ENCODE measurements at places on chromosomes 7 and 10.

- no peak for DNase-seq
Observed at GRCh38 chr7:6589151-6589828, 531 bp upstream of the INTS15 start.

GRCh38 chr10:4391683-4392082, 434.3 kb upstream of the AKR1E2 start:
- DNase-seq: no peak

DNA sequence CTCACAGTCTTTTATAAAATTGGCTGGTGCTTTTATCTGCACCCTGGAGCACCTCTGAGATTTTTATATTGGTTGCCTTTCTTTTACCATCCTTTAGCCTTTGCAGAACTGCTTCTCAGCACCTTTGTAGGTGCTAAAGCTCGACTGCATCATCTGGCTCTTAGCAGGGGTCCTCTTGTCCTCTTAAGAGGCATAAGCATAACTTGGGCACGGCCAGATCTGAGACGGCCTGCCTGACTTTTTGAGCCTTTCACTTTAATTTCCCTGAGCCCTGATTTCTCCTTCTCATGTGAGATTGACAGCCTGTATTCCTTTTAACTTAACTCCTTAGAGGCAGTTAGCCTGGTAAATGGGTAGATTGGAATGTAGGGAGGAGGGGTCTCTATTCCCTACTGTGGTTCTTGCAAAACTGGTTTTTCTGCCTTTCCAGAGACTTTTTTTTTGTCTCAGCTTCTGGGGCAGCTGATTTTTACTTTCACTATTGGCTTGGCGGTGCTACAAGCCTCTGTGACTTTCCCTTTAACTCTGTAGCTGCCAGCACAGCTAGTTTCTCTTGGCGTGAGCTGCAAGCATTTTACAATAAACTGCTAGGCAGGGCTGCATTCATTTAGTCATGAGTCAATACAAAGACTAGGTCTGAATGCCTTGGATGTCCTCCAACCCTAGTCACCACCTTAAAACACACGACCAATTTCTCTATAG, 24.0 kb downstream of the ZPBP start:
- no peak for DNase-seq

DNA sequence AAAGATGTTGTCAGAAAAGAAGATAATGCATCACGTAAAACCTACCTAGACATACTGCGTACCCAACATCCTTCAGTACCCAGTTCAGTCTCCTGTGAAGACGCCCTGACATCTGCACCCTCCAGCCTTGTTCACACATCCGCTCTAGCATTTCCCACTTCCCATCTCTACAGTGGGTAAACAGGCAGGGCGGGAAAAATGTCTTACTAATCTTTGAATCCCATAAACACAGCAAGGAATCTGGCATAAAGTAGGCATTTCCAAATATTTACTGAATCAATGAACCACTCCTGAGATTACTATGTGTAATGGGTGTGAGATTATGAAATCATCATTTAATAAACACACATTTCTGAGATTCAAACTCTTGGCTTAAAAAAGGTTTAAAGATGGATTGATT, 132.8 kb downstream of the GLI3 start:
- no peak for DNase-seq

- no peak for DNase-seq
Observed at GRCh38 chr7:144063710-144064109, 5.9 kb upstream of the OR2A25 start.

- DNase-seq: no peak
Observed at GRCh38 chr10:92644921-92645320, 44.8 kb upstream of the HHEX start.

DNA sequence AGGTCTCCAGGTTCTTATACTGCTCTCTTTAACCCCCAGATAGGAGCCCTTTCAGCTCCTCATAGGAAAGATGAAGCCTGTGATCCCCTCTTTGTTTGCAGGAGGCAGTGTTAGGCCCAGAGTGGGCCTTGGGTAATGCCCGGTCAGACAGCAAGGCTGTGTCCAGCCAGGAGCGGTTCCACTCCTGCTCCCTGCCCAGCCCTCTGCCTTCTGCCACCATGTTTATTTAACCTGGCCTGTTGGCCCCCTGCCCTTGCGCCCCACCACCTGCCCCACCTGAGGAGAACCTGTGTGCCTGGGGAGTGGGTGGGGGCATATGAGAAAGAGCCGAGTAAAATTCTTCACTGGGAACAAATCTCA, 24.3 kb downstream of the CDH23 start:
- DNase-seq: no peak

GRCh38 chr7:146539836-146540235, 423.2 kb downstream of the CNTNAP2 start:
- no peak for DNase-seq

GRCh38 chr7:138500892-138501291, 40.8 kb downstream of the TRIM24 start:
- no peak for DNase-seq

- no peak for DNase-seq
Observed at GRCh38 chr7:127632276-127632910, 14.5 kb upstream of the PAX4 start.

- DNase-seq: no peak
Observed at GRCh38 chr7:16929146-16929762, 47.5 kb upstream of the AGR3 start.

- no peak for DNase-seq
Observed at GRCh38 chr7:50766106-50766848, 16.4 kb downstream of the GRB10 start.

- DNase-seq: no peak
Observed at GRCh38 chr10:92382631-92383030, 91.7 kb downstream of the MARCHF5 start.

DNA sequence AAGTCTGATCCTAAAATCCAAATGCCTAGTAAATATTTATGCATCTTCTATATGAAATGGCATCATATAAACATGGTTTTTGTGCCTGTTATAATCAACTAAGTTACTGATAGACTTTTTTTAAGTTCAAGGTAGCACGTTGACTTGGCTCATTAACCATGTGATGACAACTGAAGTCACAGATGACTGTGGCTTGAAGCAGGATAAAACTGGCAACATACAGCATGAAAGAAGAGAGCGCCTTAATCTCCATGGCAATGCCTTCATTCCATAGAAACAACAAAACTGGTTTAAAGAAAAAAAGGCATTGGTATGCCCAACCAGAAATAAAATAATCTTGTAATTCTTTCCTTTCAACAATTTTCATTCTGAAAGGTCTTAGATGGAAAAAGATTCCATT, 188.9 kb upstream of the CDK1 start:
- DNase-seq: no peak

All from foreskin fibroblast (primary cell).